ENCODE measurements at places on chromosomes 4 and X.

DNA sequence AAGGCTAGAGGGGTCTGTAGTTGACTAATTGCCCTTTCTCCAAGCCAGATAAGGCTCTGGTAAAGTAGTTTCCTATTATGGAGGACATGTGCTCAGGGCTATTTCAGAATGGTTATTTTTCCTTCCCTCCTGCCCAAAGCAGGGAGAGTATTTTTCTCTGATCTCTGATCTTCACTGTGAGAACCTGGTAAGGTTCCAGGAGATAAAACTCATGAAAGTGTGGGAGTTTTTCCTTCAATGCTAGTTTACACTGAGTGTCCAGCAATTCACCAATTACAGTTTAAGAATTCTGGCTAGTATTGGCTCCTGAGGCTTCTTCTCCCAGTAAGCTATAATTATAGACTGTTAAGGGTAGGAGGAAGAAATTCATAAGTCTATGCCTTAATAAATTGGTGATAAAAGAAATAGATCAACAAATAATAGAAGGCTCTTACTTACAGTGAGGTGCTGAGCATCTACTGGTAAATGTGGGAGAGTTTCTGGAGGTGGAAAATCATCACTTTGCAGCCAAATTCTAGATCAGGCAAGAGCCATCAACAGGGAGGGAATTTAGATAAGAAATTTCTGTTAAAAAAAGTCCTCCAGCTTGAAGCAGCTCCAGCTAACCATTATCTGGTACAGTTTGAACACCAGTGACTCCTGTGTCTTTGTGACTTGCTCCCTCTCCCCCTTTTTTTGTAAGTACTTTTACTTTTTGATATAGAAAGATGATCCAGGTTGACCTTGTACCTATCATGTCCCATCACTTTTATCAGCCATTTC lies 30.9 kb downstream of the CASP6 start:
- DNase-seq = no peak

- DNase-seq = no peak
These were observed 4.4 kb upstream of the PRDX4 start for GRCh38 chrX:23662853-23663252.

DNA sequence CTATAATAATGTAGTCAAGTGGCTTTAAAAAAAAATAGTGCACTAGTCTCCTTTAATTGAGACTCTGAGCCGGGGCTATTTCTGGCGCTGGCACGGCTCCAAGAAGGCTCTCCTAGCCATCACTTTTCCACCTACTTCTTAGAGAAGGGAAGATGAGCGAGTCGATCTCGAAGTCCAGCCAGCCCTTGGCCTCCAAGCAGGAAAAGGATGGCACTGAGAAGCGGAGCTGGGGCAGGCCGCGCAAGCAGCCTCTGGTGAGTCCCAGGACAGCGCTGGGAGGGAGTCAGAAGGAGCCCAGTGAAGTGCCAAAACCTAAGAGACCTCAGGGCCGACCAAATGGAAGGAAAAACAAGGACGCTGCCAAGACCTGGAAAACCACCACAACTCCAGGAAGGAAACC lies 531.9 kb downstream of the MAGEB5 start:
- no peak for DNase-seq

GRCh38 chrX:40095583-40096394 lies 2.0 kb downstream of the BCOR start:
- no peak for DNase-seq

- no peak for DNase-seq
These were observed 8.6 kb downstream of the CFAP97 start for GRCh38 chr4:185194924-185195888.

DNA sequence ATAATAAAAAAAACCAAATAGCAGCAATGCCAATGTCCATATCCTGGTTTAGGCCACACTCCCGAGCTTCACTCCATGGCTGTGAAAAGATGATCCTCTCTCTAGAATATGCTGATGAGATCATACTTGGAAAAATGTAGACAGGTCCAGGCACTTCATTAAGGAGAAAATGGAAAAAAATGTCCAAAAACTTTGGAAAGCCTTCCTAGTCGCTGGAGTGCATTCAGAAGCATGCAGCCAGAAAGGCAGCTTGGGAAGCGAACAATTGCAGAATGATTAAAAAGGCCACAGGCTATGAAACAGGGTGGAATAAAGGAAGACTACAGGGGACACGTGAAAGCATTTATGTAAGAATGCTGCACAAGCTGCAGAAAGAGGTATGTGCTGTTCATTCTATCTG lies 165.6 kb upstream of the HCCS start:
- DNase-seq = no peak

GRCh38 chr4:138494931-138495330 lies 252.8 kb upstream of the SLC7A11 start:
- DNase-seq = peak; percentile 22

DNA sequence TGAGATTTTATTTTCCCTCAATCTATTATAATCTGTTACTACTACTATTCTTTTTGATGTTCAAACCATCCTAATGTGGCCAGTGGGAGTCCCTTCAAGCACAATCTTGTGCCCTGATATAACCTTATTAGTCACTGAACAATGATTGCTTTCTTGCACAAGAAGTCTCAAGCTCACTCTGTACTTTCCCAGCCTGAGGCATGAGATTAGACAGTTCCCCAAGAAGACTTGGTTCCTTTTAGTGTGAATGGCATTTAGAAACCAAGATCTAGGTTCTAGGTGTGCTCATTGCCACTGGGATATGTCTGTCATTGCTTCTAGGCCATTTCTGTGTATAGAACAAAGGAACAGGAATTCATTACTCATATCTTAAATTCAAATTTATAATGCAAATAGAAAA lies 28.0 kb upstream of the RBM41 start:
- no peak for DNase-seq

GRCh38 chrX:51894697-51895336 lies 1.4 kb downstream of the MAGED1 start:
- no peak for DNase-seq

Measured in hepatic stellate cell (primary cell).